Activated naive CD4-positive, alpha-beta T cell (primary cell): ENCODE measurements at places on chromosomes 1 and 21.

DNA sequence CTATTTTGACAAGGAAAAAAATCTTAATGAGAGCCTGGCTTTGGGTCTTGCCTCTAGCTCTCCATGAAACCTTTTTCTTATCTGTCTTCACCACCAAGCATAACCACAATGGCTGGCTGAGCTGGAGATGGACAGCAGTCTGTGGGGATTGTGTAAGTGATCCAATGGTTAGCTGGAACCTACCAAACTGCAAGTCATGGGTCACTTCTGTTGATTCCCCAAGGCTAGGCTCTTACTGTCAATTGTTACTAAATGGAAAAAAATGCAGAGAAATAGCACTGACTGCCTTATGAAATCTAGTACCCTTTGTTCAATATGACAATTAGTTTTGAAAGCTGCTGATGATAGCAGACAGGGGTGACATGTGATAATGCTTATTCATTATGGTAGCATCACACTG is 359.0 kb downstream of the ST6GALNAC3 start:
- DNase-seq, result no peak

- DNase-seq, result no peak
Observed at GRCh38 chr21:35619184-35619583, 441.1 kb downstream of the SETD4 start.

DNA sequence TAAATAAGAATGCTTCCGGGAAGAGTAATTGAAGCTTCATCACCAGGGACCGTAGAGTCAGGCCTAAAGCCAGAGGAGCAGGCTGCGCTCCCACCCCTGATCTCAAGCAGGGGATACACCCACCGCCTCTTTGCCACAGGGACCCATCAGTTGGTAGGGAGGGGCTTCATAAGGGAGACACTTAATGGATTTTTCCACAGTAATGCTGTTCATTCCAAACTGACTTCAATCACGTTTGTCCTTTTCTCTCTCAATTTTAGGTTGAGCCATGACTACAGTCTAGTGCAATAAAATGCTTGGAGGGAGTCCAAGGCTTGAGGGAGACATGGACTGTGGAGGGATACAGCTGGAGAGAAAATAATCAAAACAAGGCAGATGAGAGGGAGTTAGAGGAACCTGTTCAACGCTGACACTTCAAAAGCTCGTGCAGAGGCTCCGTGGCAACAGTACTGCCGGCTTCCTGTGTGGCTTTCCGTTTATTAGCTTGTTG is 111.5 kb downstream of the SEC16B start:
- no peak for DNase-seq

GRCh38 chr1:19535214-19535613 is 49.9 kb upstream of the CAPZB start:
- no peak for DNase-seq

DNA sequence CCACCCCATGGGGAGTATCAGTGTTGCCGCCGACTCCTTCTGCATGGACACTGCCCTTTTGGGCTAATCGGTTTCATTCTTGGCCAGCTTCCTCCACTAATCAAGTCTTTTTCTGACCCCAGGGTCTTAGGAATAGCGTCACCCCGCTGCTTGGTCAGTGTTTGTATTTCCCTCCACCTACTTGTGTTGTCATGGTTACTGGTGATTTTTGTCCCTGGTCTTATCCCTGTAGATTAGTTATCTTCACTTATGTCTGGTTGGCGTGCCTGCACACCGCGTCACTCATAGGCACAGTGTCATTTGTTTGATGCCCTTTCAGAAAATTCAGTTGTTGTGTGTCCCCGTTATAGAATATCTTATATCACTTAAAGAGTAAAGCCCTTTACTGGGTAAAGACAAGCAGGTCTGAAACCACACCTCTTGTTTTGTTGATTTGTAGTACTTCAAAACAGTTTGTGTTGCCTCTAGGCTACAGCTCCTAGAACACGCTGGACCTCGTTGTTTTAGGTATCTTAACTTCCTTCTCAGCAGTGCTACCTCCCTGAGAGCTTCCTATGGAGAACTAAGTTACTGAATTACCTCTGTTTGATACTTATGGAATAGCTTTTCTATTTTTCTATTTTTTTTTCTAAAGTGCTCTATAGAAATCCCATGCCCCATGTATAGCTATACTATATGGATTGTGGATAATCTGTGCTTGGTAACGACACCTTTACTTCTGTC is 868 bp downstream of the PPP1R12B start:
- no peak for DNase-seq

GRCh38 chr21:29490016-29490415 is 191.3 kb downstream of the BACH1 start:
- no peak for DNase-seq

- no peak for DNase-seq
Observed at GRCh38 chr1:76901158-76901767, 34.0 kb downstream of the ST6GALNAC5 start.

DNA sequence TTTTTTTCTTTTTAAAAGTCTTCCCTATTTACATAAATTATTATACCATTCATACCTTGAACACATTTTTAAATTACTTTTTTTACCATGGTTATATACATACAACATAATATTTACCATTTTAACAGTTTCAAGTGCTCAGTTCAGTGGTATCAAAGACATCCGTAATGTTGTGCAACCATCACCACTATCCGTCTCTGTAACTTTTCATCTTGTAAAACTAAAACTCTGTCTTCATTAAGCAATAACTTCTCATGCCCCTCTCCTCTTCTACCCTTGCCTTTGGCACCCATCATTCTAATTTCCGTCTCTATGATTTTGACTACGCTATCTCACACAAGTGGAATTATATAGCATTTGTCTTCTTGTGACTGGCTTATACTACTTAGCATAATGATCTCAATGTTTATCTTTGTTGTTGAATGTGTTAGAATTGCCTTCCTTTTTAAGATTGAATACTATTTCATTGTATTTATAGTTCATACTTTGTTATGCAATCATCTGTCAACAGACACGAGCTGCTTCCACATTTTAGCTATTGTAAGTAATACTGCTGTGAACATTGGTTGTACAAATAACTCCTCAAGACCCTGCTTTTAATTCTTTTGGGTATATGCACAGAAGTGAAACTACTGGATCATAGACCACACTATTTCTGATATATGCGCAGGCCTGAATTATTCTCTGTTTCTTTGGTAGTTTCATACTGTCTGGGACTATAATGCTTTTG is 689.5 kb upstream of the NCAM2 start:
- no peak for DNase-seq

DNA sequence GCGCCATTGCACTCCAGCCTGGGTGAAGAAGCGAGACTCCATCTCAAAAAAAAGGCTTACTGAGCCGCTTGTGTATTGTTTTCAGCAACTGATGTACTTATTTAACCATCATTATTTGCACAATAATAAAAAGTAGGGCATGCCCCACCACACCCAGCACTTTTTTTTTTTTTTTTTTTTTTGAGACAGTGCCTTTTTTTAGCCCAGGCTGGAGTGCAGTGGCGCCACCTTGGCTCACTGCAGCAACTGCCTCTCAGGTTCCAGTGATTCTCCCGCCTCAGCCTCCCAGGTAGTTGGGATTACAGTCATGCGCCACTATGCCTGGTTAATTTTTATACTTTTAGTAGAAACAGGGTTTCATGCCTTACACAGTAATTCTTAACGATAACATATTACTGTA is 12.2 kb upstream of the TRNAU1AP start:
- no peak for DNase-seq

DNA sequence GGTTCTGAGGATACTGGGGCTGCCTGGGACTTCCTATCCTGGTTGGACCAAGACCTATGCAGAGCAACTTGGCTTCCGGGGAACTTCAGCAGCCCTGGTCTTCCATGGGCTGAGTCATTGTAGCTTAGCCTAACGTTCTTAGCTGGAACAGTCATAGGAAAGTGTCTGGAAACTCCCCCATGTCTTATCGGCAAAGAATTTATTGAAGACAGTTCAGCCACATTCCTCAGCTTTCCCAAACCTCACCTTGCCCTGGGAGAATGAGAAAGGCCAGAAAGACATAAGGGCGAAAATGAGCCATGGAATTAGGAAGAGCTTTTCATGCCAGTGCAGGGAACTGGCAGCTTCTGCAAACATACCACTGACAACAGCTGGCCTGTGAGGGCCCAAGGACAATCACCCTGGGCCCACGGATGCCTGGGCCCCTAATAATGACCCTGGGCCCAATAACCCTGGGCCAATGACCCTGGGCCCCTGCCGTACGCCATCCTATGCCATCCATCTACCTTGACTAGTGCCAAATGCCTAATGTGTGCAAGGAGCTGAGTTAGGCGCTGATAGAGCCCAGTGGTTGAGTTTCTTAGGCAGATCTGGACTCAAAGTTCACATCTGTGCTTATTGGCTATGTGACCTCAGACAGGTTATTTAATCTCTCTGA is 114.4 kb upstream of the GADD45A start:
- no peak for DNase-seq

- DNase-seq, result no peak
Observed at GRCh38 chr1:227234998-227235405, 83.3 kb downstream of the CDC42BPA start.

DNA sequence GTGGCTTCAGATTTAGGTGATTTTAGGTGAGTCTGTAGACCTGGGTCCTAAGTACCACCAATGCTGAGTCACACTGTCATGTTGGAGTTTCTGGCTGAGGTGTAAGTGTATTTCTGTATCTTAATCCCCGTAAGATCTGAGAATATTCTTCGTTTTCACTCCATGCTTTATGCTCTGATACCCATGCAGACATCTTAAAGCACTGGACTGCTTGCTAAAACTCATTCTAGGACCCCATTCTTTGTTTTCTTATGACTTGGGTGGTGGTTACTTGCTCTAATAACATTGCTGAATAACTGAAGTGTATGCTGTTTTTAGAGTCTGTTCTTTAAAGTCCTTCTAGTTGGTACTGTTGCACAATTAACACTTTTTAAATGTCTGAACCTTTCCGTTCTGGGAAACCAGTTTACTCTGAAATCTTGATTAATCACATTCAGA is 36.6 kb downstream of the CDC42 start:
- DNase-seq, result no peak

- no peak for DNase-seq
Observed at GRCh38 chr1:100585786-100586185, 47.8 kb downstream of the GPR88 start.

DNA sequence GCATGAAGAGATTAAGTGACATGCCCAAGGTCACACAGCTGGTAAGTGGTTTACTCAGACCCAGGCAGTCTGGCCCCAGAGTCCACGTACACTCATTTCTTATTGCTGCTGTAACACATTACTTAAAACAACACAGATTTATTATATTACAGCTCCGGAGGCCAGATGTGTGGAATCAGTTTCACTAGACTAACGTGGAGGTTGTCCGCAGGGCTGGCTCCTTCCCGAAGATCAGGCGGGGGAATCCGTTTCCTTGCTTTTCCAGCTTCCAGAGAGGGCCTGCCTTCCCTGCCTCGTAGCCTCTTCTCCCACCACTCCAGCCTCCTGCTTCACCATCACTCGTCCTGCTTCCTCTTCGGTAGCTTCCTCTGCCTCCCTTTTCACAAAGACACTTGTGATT is 81.2 kb downstream of the KCNN3 start:
- no peak for DNase-seq

- DNase-seq, result no peak
Observed at GRCh38 chr1:63190171-63190570, 132.2 kb upstream of the FOXD3 start.

- DNase-seq, result no peak
Observed at GRCh38 chr21:28663111-28663693, 329.5 kb downstream of the LTN1 start.

DNA sequence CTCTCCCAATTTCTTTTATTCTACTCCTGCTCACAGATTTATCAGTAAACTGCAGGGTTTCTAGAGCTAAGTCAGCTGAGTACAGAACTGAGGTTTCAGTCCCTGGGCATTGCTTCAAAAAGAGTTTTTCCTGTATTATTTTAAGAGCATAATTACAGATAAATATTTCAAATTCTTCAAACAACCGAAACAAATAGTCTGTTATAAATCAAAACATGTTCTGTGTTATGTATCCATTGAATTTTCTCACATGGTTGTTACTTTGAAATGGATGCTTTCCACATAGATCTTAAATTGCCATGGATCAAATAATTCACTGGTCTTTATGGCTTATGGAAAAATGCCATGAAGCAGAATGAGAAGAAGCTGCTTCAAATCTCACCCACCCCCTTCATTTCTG is 64.5 kb downstream of the LRRC8C start:
- no peak for DNase-seq

DNA sequence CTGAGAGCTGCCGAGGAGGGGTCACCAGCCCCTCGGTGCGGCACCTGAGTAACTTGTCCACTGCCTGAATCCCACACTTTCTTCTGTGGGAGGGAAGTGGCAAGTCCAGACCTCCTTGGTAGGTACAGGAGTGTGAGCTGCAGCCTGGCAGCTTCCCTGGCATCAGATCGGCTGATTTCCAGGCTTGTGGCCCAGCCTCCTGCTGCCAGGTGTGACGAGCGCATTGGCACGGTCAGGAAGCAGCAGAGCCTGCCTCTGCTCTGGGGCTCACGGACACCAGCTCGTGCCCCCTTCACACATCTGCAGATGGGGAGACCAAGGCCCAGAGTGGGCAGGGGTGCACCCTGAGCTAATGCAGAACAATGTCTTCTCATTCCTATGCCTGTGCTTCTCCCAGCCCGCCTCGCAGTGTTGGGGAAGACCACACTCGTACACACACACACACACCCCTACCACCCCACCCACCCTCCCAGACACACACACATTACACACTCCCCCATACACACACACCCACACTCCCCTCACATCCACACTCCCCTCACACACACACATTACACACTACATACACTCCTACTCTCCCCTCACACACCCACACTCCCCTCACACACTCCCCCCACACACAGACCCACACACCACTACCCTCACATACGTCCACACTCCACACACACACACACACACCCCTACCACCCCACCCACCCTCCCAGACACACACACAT is 33.1 kb upstream of the SELENON start:
- no peak for DNase-seq

DNA sequence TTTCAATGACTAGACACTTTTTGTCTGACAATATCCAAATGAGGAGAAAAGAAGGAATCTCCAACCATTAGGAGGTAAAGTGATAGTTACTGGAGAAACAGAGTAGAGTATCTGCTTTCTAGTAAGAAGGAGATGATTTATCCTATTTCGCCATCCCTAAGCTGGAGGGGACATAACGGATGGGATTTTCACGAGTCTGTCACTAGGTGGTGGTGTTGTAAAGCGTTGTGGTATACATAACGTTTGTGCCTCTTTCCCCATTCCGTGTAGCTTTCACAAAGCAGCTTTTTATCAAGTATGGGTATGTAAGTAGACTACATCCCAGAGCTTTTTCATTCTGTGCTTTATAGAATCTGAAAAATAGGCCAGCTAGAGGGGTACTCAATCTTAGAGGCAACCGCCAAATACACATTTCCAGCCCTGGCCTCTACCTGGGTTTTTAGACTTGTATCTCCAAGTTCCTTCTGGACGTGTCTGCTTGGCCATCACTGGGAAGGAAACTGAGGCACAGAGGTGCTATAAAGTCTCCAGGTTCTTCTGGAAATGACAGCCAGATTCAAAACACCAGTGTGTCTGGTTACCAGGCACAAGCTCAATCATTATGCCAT is 33.3 kb upstream of the FAM3B start:
- no peak for DNase-seq

- DNase-seq, result no peak
Observed at GRCh38 chr1:201176940-201177339, 13.7 kb upstream of the IGFN1 start.
